ENCODE measurements at places on chromosomes 16 and 17. TPM values are rescaled to one million over a fixed set of nuclear protein-coding genes. Genes with fewer than 3 reads are reported as not detected.

CMTM1 gene
- 3.5 TPM for total RNA-seq

VASN gene
- 120 TPM for total RNA-seq

CSH1 gene
- not detected for total RNA-seq

TLCD3B gene
- total RNA-seq = 0.29 TPM

OTOP3 gene
- total RNA-seq = not detected

KLHDC4 gene
- total RNA-seq = 21.9 TPM

AXIN1 gene
- total RNA-seq = 14.0 TPM

PIK3R6 gene
- not detected for total RNA-seq

KRT12 gene
- not detected for total RNA-seq

C17orf113 gene
- total RNA-seq = not detected

CTRL gene
- 0.36 TPM for total RNA-seq

KCNJ2 gene
- 0.48 TPM for total RNA-seq

FBXO39 gene
- not detected for total RNA-seq

CCL23 gene
- total RNA-seq = not detected

CD300H gene
- total RNA-seq = not detected

P2RX1 gene
- not detected for total RNA-seq

ZPBP2 gene
- total RNA-seq = not detected

DNAH3 gene
- total RNA-seq = not detected

CBX2 gene
- 1.7 TPM for total RNA-seq

CLEC19A gene
- total RNA-seq = not detected

CTF1 gene
- 13.0 TPM for total RNA-seq

SIAH1 gene
- total RNA-seq = 8.7 TPM

VTN gene
- 0.55 TPM for total RNA-seq

GINS2 gene
- total RNA-seq = 10.3 TPM

HIGD1B gene
- total RNA-seq = not detected

DECR2 gene
- 19.3 TPM for total RNA-seq

SLC5A10 gene
- total RNA-seq = not detected

CPNE7 gene
- 20.5 TPM for total RNA-seq

PIPOX gene
- 0.39 TPM for total RNA-seq

NLGN2 gene
- total RNA-seq = 46.1 TPM

CD300LF gene
- total RNA-seq = not detected

GJD3 gene
- total RNA-seq = 0.57 TPM

All from HFFc6 (cell line).